ENCODE measurements at places on chromosomes 7 and 10. TPM values are rescaled to one million over a fixed set of nuclear protein-coding genes. Genes with fewer than 3 reads are reported as not detected.

DNA sequence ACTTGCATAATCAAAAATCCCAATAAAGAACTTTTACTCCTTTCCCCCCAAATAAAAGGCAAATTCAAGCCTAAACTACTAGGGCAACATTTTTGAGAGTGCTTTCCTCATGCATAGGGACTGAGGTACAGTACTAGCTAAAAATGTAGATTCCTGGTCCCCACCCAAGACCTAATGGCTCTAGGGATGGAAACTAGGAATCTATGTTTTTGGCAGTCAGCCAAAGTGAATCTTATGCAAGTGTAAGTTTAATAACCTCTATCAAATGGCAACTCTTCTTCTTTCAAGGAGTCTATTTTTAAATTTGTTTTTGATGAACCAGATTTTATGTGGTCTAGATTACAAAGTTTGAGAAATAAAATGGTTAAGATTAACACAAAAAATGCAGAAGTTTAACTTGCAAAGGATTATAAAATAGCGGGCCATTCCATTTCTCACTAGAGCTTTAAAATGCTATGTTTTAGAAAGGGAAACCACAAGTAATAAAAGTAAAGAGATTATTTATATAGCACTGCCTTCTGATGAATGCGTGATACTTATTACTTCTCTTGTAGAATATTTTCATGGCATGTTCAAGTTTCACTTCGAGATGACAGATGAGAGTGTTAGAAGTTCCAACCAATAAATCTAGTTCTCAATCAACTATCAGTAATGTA, 70.4 kb upstream of the MDFIC start:
- DNase-seq, result no peak

The HYCC1 gene
- total RNA-seq, result 197 TPM

DNA sequence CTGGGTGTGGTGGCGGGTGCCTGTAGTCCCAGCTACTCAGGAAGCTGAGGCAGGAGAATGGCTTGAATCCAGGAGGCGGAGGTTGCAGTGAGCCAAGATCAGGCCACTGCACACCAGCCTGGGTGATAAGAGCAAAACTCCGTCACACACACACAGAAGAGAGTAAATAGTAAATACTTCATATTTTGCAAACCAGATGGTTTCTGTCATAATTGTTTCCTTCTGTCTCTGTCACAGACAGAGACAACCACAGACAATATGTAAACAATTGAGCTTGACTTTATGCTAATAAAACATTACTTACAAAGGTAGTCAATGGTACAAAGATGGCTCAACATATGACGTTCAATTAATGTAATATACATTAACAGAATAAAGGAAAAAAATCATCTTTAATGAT, 83.7 kb downstream of the JMJD1C start:
- DNase-seq, result no peak

DNA sequence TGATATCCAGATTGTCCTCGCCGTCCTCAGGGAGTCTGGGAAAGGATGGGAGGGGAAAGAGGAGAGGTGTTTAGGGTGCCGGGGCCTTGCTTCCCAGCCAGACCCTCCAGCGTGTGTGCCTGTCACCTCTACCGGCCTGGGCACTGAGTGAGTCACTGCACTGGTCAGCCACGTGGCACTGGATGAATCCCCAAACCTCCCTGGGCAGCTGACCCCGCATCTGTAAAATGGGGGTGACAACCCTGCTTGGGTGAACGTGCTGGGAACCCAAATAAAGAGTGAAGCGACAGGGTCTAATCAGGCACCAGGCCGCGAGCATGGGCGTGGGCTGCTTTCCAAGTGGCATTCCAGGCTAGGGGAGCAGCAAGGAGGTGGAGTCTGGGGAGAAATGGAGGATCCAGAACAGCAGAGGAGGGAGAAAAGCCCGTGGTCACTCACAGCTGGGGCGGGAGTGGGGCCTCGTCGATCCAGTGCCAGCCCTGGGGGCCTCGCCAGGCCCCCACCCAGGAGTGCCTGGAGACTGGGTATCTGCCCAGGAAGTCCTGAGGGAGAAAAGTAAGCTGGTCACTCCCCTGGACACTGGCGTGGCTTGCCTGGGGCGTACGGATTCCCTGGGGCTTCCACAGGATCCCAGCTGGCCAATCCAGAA, 29.7 kb downstream of the KLRG2 start:
- peak; percentile 38 for DNase-seq

- no peak for DNase-seq
These were observed 168.3 kb downstream of the GLI3 start for GRCh38 chr7:42068554-42069280.

The EPHA1 gene
- total RNA-seq, result under 0.01 TPM

The NFE2L3 gene
- total RNA-seq, result 5.4 TPM

The GRID2IP gene
- not detected for total RNA-seq

- no peak for DNase-seq
These were observed 320.9 kb downstream of the IPMK start for GRCh38 chr10:57946833-57947232.

DNA sequence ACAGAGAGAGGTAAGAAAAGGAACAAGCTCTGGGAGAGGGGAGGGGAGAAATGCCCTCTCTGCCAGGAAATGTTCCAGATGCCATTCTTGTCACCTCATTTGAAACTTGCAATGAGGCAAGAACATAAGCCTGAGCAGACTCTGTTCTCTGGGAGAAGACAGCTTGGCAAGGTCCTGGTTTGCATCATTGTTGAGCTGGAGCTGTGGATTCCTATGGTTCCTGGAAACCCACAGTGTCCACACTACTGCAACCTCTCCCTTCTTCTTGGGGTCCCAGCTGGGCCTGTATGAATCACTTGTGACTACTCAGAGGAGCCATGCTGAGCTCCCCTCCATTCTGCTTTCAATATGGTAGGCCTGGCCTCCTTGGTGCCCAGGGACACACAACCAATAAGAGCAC, 60.8 kb upstream of the HECTD2 start:
- peak; percentile 97 for DNase-seq
